ENCODE measurements at places on chromosomes 1 and 21. TPM values are rescaled to one million over a fixed set of nuclear protein-coding genes. Genes with fewer than 3 reads are reported as not detected.

Gene OR2M3
- polyA plus RNA-seq, result not detected

Gene PROK1
- not detected for polyA plus RNA-seq

GRCh38 chr1:231699784-231700183 is 73.2 kb downstream of the DISC1 start:
- no peak for DNase-seq

GRCh38 chr1:24846671-24847070 is 83.4 kb downstream of the RUNX3 start:
- no peak for DNase-seq

GRCh38 chr1:27968692-27969091 is 8.9 kb downstream of the XKR8 start:
- peak; percentile 90 for DNase-seq

Gene SERINC2
- 737 TPM for polyA plus RNA-seq

GRCh38 chr1:44467566-44467965 is 62.5 kb downstream of the RNF220 start:
- DNase-seq, result no peak

- DNase-seq, result no peak
Observed at GRCh38 chr1:63928186-63929105, 154.6 kb downstream of the ROR1 start.

- no peak for DNase-seq
Observed at GRCh38 chr1:205382561-205382960, 25.8 kb upstream of the KLHDC8A start.

Gene CLCA1
- not detected for polyA plus RNA-seq

- no peak for DNase-seq
Observed at GRCh38 chr1:72105201-72105600, 177.1 kb downstream of the NEGR1 start.

DNA sequence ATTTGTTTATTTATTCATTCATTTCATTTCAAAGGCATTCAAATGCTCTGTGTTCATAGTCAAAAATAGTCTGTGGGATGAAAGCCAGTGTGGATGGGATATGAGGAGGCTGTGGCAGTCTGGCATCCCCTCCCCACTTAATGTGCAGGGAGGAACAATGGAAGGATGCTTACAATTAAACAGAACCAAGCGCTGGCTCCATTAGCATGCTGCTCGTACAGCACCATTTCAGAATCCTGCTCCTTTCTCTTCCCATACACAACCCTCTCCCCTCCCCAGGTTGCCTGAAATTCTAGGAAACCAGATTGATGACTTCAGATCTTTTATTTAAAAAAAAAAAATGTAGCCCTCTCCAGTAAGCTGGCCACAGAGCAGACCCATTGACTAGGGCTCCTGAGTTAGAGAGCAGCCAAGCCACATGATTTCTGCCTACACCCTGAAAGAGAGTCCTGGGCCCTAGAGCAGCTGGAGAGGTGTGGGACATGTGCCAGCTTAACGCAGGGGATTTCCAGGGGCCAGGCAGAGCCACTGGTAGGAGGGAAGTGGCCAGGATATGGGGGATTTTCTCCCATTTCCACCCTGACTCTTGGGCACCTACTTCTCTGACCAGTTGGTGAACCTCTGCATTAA is 205.2 kb downstream of the ASTN1 start:
- no peak for DNase-seq

DNA sequence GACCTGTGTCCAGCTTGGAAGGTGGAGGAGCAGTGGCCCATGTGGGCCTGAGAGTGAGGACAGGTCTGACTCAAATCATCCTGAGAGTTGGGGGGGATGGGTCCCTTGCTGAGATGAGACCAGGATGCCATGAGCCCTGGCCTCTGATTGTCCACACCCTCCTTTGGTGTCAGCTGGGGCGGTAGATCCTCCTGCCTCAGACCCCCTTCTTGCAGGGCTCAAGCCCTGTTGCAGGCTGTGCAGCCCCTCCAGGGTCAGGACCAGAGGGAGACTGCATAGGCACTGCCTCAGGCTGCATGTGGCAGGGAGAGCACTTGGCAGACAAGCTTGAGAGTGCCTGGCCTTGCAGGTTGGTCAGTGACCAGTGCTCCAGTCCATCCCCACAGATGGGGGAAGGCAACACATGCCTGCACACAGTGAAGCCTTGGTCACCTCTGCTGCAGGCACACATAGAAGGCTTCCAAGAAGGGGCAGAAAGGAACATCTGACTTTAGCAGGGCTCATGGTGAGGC is 82.2 kb upstream of the ACTRT2 start:
- DNase-seq, result no peak

Gene RHOU
- 0.01 TPM for polyA plus RNA-seq

GRCh38 chr1:112528076-112528475 is 19.3 kb downstream of the WNT2B start:
- no peak for DNase-seq

Gene GBP7
- not detected for polyA plus RNA-seq

DNA sequence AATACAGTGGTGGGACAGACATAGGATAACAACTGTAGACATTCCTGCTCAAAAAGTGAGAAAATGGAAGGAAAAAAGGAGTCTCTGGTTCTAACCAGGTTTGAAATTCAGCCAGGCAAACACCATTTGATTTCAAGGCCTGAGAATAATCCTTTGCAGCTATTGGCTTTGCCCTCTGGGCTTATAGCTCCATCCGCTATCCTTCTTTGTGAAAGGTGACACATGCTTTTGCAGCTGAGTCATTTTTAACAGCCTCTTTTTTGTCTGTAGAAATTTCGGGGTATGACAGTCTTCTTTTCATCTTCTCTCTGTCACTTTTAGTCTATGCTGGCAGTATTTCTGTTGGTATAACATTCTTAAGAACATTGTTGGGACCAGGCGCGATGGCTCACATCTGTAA is 16.2 kb downstream of the SDHC start:
- peak; percentile 34 for DNase-seq

DNA sequence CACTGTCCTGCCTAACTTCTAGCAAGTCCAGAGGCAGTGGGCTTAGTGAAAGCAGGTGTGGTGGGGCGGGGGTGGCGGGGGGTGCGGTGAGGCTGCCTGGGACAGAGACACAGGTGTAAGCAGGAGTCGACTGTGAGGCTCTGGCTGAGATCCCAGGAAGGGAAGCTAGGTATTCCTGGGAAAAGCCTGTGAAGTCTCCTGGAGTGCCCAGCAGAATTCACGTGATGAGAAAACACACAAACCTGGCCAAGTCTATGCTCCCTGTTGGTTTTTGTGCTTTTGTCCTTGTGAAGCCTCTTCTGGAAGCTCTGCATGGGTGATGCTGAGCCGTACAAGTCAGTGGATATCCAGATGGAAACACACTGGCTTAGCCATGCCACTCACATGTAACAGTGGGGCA is 5.3 kb downstream of the GALNT2 start:
- no peak for DNase-seq

DNA sequence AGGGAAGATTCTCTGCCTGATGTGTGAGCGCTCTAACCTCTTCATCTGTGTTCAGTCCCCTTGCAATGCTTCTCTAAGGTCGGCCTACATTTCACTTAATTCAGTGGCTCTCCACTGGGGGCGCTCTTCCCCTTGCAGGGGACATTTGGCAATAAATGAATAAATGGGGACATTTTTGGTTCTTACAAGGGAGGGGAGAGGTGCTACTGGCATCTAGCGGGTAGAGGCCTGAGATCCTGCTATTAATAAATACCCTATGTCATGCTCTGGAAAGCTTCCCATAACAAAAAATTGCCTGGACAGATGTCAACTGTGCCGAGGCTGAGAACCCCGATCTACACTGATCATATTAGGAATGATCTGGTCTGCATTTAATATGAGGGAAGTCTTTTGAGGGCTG is 25.9 kb upstream of the DNAJC11 start:
- peak; percentile 34 for DNase-seq

- no peak for DNase-seq
Observed at GRCh38 chr1:91779548-91780021, 106.4 kb downstream of the TGFBR3 start.

Gene HNRNPCL2
- 0.05 TPM for polyA plus RNA-seq

Gene RAP1GAP
- 0.31 TPM for polyA plus RNA-seq

Gene FCAMR
- polyA plus RNA-seq, result not detected

Gene CHI3L1
- polyA plus RNA-seq, result 0.33 TPM

GRCh38 chr1:76635784-76636183 is 231.5 kb upstream of the ST6GALNAC5 start:
- no peak for DNase-seq

Gene TMPRSS15
- not detected for polyA plus RNA-seq

GRCh38 chr1:35539824-35540261 is 17.4 kb downstream of the KIAA0319L start:
- DNase-seq, result no peak

Gene TAS1R2
- not detected for polyA plus RNA-seq

Gene SHISAL2A
- polyA plus RNA-seq, result not detected

DNA sequence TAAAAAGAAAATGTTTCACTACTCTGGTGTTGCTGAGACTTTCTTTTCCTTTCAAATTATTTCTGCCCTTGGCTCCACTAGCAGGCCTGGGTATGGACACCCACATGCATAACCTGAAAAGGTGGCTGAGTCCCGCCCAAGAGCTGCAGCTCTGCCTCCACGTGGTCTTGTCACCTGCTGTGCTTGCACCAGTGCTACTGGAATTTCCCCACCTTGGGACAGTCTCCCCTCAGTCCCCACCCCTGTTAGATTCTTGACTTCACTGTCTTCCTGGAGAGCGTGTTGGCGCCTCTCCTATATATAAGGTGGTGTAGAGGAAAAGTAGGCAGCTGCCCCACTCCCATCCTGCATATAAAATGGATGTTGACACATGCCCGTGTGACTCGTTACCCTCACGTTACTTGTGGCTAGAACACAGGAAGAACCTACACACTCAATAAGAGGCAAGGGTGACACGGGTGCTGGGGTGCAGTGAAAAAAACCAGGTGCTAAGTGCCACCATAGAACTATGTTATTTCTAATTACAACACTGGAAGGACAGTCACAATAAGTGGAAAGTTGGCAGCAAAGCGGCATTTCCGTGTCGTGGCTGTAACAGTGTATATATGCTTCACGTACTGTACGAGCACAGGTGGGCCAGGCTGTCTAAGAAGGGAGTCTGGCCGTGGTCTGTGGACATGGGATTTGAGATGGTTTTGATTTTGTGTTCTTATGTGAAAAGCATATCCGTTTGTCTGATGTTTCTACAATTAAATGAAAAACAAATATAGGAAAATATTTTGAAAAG is 61.0 kb downstream of the POFUT2 start:
- peak; percentile 41 for DNase-seq

DNA sequence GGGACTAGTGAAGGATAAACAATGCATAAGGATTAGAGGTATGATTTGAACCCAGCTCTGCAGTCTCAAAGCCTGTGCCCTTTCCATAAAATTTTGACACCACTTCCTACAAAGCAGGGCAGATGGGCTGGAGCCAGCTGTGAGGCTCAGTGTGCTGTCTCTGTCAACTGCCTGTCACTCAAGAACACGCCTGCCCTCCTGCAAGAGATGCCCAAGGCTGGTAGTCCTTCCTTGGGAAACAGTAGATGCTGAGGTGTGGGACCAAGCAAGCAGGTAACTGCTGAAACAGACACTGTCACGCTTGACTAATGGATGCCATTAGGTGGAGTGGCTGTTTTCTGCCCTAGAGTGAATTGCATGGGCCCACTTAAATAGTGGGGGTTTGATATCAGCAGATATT is 402.0 kb downstream of the PTPRU start:
- no peak for DNase-seq

Gene TMEM240
- polyA plus RNA-seq, result 0.36 TPM

Measured in mammary epithelial cell (primary cell).